CD4-positive, alpha-beta T cell treated with Interleukin-1 beta for 1 hour (primary cell): ENCODE measurements at places on chromosomes 1 and 21.

GRCh38 chr1:165647970-165648369 is 16.9 kb downstream of the MGST3 start:
- DNase-seq: no peak

DNA sequence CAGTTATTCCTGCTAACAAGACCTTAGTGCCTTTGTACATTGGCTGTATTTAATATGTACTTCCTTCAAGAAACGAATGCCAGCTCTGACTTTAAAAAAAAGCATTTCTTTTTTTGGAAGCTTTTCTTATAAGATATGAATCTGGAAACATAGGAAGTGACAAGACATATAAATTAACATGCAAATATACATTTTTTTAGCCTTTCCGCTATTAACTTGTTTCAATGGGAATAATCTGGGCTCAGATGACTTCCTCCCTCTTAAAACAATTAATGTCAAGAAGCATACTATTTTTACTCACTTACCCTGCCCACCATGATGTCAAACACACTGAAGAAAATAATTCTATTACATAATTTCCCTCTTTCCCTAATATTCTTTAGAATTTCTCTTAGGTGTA is 1.4 kb downstream of the DENND1B start:
- DNase-seq: no peak

DNA sequence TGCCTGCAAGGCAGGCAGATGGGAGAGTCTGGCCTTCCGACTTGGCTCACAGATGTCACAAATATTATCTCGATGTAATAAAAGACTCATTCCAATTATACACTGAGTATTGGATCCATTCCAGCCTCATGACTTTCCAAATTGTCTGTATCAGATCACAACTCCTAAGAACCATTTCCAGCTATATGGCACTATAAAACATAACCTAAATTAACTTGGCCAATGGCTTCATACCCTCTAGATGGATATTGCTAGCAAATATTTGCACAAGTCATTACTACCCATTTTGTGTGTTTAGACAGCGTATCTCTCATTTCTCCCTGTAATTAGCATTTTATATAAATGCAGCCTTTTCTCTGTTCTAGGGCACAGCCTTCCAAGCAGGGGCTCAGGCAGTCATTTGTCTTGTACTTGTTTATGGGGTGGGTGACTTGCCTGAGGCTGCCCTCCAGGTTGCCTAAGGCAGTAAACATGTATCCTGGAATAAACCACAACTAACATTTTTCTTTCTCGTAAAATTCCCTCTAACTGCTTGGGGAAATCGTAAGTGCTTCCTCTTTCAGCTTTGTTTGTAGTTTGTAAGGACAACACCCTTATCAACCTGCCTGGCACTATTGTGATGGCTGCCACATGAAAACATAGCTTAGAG is 70.6 kb upstream of the KCNJ6 start:
- no peak for DNase-seq

GRCh38 chr1:197327776-197328364 is 59.8 kb downstream of the CRB1 start:
- DNase-seq: no peak

- peak; percentile 68 for DNase-seq
Observed at GRCh38 chr1:151156515-151156819, at the start of gene TNFAIP8L2. TNFAIP8L2 (plus strand) TSS chr1:151156649; CDS start chr1:151158698, 2,049 bp downstream.

- DNase-seq: no peak
Observed at GRCh38 chr1:55781944-55782482, 566.8 kb upstream of the USP24 start.

- no peak for DNase-seq
Observed at GRCh38 chr1:19191811-19192210, 18.3 kb downstream of the UBR4 start.

GRCh38 chr1:117017648-117018047 is 16.1 kb downstream of the CD101 start:
- DNase-seq: no peak

- no peak for DNase-seq
Observed at GRCh38 chr1:42427240-42427639, 28.6 kb downstream of the ZMYND12 start.

- DNase-seq: no peak
Observed at GRCh38 chr1:181124291-181124751, 35.8 kb downstream of the IER5 start.

DNA sequence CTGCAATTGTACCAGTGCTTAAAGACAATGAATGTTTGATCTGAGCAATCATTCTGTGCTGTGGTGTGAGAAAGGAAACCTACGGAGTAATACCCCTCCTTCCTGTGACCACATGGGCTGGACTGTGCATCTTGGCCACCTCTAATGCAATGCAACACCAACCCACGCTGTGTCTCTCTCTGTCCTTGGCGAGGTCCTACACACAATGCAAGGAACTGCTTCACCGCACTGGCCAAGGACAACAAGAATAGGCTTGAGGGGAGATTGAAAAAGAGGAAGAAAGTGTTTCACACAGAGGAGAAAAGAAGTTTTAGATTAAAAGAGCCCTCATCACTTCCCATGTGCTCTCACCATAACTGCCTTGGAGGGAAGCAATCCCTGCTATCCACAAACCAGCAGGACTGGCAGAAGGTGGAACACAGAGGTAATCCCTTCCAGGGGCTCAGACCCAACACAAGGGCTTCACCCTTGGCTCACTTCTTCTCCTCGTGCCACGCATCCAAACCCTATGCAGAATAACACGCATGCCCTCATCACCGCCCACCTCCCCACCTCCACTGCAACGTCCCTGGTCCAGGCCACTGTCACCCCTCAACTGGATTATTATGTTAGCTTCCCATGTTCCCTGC is 112.5 kb upstream of the ERG start:
- DNase-seq: no peak

DNA sequence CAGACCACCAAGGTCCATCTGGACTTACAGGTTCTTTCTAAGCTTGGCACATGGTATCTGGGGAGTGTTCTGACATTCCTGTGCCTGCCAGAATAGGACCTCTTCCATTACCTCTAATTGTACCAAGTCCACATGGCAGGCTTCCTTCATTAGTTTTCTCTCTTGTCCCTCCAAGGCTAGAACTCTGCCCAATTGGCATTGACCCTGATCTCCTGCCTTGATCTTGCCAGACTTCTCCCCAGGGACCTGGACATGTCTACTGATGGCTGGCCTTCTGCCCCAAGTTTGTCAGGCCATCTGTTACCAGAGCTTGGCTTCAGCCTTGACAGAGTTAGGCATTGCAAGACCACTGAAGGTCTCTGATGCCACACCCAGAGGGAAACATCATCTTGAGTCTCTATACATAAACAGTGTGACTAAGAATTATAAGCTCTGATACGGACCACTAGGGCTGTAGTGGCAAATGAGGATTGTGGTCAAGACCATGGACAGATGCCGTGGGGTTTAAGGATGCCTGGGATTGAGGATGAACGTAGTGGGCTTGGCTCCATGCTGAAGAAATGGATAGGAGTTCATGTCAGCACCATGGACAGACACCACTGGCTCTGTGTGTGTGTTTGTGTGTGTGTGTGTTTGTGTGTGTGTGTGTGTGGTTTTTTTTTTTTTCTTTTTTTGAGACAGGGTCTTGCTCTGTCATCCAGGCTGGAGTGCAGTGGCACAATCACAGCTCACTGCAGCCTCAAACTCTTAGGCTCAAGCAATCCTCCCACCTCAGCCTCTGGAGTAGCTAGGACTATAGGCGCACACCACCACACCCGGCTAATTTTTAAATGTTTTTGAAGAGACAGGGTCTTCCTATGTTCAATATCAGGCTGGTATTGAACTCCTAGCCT is 19.5 kb upstream of the PSMB2 start:
- DNase-seq: no peak

GRCh38 chr1:77250126-77250525 is 30.9 kb upstream of the PIGK start:
- no peak for DNase-seq

DNA sequence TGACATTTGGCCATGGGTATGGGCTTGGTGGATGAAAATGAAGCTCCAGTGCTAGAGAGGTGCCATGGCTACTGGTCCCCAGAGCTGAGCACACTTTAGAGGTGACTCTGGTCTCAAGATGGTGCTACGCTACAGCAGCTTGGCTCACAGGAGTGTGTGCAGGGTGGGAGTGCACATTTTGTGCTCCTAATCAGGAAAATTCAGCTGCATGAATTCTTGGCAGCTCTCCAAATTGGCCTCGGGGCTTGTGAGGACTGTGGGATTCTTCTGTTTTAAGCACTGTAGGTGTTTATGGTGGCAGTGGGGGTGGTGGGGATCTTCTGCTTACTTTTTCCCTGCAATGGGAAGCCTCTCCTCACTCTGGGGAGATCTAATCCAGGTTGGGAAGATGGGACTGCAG is 17.3 kb upstream of the TIPRL start:
- no peak for DNase-seq

DNA sequence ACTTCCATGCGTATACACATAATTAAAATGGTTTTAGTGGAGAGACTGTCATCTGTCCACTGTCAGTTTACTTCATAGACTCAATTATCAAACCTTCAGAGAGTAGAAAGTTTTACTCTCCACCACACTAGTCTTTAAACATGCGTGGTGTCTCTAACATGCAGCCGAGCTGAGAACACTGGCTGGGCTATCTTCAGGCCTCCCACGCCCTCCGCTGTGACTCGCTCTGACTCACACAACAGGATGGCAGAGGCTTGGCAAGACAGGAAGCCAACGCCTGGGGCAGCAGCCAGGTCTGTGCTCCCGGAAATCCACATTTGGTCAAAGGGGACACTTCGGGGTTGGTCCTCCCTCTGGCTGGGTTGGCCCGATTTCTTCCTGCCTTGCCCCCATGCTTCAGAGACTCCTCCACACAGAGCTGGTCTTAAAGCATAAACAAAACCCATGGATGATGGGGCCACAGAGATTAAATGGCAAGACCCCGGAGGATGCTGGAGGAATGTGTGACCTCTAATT is 22.7 kb upstream of the IFNGR2 start:
- peak; percentile 89 for DNase-seq

GRCh38 chr1:47930210-47930840 is 66.9 kb downstream of the TRABD2B start:
- no peak for DNase-seq

- DNase-seq: no peak
Observed at GRCh38 chr1:215007880-215008279, 74.7 kb upstream of the KCNK2 start.

GRCh38 chr1:145871994-145872924 is 13.4 kb upstream of the PIAS3 start:
- DNase-seq: peak; percentile 34

DNA sequence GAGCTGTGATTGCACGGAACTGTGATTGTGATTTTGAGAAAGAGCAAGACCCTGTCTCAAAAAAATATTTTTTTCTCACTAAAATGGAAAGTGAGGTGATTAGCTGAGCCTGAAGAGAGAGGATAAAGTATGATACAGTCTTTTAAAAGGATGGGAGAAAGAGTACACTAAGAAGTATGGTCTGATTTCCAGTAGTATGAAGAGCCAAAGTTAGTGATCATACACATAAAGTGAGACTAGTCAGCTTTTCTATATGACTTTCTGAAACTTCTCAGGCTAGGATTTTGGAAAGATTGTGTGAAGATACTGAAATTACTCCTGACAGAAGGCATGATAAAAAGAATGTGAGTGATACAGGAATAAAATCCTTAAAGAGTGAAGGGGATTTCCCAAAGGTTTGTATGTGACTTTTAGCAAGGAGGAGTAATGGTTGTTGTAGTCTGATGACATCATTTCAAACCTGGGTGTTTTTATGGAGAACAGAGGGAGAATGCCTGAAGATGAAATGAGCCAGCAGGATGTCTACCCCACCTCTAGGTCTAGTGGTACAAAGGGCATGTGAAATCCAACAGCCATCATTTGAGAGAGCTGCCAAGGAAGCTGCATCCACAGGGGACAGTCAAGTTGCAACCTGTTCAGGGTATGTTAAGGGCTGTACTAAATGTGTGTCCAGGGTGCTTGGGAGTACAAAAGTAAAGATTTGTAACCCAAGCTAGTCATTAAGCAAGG is 157.7 kb downstream of the PIK3R3 start:
- DNase-seq: no peak

DNA sequence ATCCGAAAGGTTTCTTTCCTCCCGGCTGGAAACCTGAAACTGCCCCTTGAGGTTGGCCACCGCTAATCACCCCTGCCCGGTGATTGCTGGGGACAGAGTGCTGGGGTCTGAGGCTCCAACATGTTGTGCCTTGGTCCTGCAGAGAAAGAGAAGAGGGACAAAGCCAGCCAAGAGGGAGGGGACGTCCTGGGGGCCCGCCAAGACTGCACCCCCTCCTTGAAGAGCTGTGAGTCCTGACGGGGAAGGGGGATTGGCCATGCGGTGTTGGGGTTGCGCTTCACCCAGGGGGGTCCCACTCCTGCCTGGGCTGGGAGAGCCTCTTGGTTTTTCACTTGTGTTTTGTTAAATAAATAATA is 19.5 kb downstream of the LDLRAP1 start:
- DNase-seq: no peak

GRCh38 chr1:223299553-223299952 is 64.4 kb downstream of the SUSD4 start:
- no peak for DNase-seq

- no peak for DNase-seq
Observed at GRCh38 chr1:61092642-61093041, 10.3 kb downstream of the NFIA start.
